T-helper 1 cell (primary cell): ENCODE measurements at places on chromosomes 3 and 15.

- DNase-seq: no peak
Observed at GRCh38 chr3:33911525-33912322, 113.3 kb downstream of the PDCD6IP start.

DNA sequence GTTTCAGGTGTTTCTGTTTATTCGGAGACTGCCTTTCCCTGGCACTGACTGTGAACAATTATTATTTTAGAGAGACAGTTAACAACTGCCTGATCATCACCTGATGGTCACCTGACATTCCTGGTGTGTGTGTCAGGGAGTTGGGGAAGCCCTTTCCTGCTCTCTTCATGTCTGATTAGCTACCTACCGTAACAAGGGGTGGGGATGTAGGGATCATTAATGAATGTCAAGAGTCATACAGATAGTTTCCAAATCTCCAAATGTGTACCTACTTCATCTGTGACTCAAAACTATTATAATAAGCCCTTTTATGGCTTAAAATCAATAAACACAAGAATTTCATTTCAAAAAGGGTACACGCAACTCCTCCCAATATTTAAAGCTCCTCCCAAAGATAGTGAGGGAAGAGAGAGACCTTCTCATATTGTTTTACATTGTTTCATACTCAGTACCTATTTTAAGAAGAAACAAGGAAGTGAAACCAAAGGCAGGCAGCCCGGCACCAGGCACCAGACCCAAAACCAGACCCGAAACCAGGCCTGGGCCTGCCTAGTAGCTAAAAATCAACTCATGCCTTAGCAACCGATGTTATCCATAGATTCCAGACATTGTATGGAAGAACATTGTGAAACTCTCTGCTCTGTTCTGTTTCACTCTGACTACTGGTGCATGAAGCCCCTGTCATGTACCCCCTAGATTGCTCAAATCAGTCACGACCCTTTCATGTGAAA lies 844.9 kb upstream of the ALCAM start:
- no peak for DNase-seq

- DNase-seq: no peak
Observed at GRCh38 chr3:172201870-172202236, 162.5 kb downstream of the FNDC3B start.

DNA sequence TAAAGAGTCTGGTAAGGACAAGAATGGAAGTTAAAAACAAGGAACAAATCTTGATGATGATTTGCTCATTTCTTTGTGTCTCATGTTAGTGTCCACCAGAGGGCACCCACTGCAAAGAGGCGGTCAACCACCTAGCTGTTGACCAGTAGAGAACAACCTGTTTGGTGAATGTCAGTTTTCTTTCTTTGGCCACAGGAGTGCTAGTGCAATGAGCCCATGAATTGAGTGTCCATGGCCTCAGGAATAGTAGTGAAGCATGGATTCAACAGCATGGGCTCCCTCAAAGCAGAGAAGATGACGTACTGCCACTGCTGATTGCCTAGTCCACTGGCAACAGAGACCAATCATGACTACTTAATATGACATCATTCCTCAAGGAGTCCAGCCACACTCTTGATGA lies 10.7 kb upstream of the CNTN6 start:
- DNase-seq: no peak

DNA sequence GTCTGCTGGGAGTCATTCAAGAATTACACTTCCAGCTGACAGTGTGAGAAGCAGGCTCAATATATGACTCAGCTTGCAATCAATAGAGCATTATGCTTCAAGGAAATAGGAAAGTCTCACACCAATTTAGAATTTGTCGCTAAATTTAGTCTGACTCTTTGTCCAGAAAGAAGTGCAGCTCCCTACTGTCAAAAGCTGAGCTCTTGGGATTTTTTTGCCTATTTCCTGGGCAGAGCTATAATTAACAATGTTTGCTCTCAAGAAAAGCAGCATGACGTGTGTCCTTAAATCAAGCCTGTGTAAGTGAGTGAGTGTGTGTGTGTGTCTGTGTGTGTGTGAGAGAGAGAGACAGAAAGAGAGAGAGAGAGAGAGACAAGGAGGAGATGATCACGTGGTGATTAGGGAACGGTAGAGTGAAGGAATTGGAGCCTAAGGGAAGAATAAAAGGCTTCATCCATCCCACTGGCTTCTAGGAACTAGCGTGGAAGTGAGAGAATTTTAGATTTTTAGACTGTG lies 16.4 kb upstream of the SLC35G2 start:
- DNase-seq: no peak

- no peak for DNase-seq
Observed at GRCh38 chr15:79440355-79440908, 8.3 kb downstream of the MINAR1 start.

- no peak for DNase-seq
Observed at GRCh38 chr3:46193436-46193835, 14.7 kb downstream of the CCR1 start.

GRCh38 chr3:39541917-39542329 lies 74.4 kb downstream of the MOBP start:
- DNase-seq: no peak

- DNase-seq: no peak
Observed at GRCh38 chr3:172575375-172575774, 52.1 kb upstream of the TNFSF10 start.

DNA sequence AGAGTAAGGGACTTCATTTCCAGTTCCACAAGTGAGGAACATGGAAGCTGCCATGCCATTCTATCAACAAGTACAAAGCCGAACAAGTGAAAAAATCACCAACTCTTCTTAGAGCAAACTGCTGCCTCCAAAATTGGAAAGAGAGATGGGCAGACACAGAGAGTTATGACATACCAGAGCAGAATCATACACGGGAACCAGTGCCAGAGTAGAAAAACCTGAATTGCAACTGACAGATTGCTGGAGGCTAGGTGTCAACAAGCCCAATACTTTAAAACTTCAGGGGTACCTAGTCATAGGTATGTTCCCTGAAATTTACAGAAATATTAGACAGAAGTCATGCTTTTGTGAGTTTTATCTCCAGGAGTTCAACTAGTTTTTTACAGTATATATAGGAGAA lies 62.0 kb downstream of the TTBK2 start:
- DNase-seq: no peak

GRCh38 chr15:33215941-33216872 lies 21.7 kb upstream of the FMN1 start:
- DNase-seq: no peak

DNA sequence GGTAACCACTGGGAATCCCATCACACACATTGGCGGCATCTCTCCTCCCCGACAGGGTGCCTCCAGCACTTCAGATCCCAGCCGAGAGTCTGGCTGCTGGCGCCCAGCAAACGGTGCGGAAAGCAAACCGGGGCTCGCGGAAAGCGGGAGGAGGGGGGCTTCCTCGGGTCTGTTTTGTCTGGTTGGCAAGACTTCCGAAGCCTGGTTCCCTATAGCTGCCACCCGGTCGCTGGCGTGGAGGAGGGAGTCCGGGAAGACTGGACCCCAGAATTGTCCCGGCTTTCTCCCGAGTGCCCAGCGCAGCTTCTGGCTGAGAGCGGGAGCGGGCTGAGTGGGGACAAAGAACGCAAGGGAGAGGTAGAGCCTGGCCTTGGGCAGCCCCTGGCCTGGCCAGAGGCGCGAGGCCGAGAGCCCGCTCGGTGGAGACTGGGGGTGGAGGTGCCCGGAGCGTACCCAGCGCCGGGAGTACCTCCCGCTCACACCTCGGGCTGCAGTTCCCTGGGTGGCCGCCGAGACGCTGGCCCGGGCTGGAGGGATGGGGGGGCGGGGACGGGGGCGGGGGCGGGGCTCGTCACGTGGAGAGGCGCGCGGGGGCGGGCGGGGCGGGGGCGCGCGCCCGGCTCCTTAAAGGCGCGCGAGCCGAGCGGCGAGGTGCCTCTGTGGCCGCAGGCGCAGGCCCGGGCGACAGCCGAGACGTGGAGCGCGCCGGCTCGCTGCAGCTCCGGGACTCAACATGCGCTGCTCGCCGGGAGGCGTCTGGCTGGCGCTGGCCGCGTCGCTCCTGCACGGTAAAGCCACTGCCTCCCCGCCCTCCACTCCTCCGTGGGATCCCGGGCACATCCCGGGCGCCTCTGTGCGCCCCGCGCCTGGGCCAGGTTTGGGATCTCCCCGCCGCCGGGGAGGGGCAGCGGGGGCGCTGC lies at the start of gene CHRNA7:
CHRNA7 (plus strand) TSS at position 654 of the 920 bp plus-strand sequence; CDS start at position 734, 80 bp downstream.
- DNase-seq: no peak

DNA sequence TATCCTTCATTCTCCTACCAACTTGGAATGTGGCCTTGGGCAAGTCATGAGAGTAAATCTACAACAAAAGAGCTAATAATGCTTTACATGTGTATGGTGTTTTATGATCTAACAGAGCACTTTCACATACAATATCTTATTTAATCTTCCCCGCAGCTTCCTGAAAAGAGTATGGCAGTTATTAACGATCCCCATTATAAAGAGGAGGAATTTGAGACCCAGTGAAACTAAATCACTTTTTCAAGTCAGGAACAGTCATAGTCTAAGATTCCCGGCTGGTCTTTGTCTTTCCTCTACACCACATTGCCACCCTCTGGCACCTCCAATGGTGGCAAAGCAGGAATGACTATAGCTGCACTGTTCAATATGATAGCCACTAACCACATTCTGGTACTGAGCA lies 69.7 kb upstream of the CMSS1 start:
- no peak for DNase-seq

DNA sequence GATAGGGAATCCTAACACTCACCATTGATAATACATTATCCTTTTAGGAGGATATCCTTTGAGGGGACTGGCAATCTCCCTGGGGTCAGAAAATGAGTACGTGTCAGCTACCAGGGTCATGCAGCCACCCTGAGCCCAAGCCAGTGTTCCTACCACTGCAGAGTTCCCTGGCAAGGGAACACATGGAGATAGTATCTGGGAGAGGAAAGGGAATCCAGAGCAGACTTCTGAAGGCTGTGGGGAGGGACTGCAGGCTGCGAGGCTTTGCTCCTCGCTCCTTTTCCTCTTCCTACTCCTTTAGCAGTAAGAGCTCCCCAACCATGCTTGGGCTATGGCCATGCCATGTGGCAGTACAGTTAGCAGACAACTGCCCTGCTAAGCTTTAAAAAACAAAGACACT lies 62.9 kb upstream of the TJP1 start:
- no peak for DNase-seq

- DNase-seq: no peak
Observed at GRCh38 chr15:75713338-75713895, 769 bp upstream of the CSPG4 start.

DNA sequence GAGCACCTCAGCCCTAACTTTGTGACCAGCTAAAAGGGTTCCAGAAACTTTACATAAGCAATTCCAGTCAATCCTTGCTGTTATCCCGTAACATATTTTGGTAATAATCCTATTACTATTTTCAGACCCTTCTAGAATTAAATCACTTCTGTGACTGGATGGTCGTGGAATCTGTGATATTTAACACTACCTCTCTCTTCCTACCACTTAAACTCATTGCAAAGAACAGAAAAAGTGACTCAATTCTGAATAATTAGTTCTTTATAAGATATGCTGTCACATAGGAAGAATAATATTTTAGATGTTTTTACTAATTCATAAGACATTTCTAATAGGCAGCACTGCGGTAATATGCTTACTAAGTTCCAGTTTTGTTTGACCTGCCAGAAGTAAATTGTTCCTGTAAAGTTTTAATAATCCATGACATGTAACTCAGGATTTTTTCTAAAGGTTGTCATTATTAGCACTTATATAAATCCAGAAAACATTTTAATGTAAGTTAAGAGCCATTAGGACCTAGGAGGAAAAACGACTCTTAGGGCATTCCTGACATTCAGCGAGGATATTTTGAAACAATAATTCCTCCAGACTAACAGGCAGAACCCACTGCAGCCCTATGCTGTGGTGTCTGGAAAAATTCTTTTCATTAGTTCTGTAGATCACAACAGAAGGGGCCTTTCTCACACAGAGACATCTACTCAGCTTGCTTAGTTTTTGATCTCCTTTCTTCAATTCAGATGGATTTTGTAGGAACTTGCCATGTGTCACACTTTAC lies 113.3 kb upstream of the MBNL1 start:
- no peak for DNase-seq

DNA sequence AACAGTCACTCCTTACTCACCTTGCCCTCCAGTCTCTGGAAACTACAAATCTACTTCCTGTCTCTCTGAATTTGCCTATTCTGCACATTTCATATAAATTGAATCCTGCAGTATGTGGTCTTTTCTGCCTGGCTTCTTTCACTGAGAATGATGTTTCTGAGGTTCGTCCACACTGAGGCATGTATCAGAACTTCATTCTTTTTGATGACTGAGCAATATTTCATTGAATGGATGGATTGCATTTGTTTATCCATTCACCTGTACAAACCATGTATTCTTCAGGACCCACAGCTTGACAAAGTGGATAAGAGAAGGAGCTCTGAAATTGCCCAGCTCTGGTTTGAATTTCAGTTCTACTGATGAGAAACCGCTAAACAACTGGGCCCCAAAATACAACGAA lies 118.9 kb upstream of the ARRDC4 start:
- no peak for DNase-seq

GRCh38 chr15:51966192-51966591 lies 5.4 kb downstream of the LEO1 start:
- no peak for DNase-seq

DNA sequence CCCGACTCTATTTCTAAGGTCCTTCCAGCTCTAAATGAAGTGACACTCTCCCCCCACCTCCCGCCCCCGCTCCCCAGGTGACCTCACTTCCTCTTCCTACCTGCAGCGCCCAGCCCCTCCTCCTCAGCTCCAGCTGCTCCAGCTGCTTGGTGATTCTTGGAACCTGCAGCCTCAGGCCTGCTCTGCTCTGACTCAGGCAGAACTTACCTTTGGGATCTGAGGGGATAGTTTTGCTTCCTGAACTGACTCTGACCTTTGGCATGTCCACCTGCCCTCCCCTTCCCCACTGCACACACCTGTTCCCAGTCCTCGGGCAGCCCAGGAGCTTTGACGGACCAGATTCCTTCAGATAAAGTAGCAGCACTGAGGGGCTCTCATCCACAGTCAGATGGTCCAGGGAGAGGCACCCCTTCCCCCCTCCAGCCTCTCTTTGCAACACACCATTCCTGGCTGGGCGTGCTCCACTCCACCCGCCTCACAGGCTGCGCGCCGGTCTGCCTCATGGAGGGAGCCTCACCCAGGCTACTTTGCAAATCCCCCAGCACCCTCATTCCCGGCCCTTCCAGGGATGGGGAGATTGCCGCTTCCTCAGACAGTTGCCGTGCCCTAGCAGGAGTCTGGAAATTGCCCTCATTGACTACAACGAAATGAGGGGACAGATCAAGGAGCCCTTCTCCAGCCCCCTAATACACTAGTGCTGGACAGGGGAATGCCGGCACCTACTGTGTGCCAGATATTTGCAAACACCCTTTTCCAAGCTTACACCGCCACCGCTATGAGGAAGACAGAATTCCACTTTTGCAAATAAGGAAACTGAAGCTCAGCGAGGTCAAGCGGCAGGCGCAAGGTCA lies 692 bp upstream of the C15orf39 start:
- no peak for DNase-seq

- no peak for DNase-seq
Observed at GRCh38 chr3:157242836-157243235, 82.9 kb upstream of the CCNL1 start.

GRCh38 chr15:90192961-90193786 lies 8.0 kb upstream of the SEMA4B start:
- no peak for DNase-seq

GRCh38 chr3:132517311-132517710 lies 79.8 kb upstream of the ACKR4 start:
- DNase-seq: no peak
